ENCODE measurements at places on chromosomes 7 and 10. TPM values are rescaled to one million over a fixed set of nuclear protein-coding genes. Genes with fewer than 3 reads are reported as not detected.

SMARCD3 gene
- 32.0 TPM for total RNA-seq

NPC1L1 gene
- total RNA-seq = not detected

WIPF3 gene
- under 0.01 TPM for total RNA-seq

ACADSB gene
- 4.2 TPM for total RNA-seq

NUTM2E gene
- total RNA-seq = under 0.01 TPM

BEND7 gene
- total RNA-seq = 0.64 TPM

PODXL gene
- total RNA-seq = 17.3 TPM

FZD1 gene
- total RNA-seq = 5.2 TPM

PRRT4 gene
- total RNA-seq = not detected

FRG2B gene
- under 0.01 TPM for total RNA-seq

MEOX2 gene
- total RNA-seq = not detected

DNA sequence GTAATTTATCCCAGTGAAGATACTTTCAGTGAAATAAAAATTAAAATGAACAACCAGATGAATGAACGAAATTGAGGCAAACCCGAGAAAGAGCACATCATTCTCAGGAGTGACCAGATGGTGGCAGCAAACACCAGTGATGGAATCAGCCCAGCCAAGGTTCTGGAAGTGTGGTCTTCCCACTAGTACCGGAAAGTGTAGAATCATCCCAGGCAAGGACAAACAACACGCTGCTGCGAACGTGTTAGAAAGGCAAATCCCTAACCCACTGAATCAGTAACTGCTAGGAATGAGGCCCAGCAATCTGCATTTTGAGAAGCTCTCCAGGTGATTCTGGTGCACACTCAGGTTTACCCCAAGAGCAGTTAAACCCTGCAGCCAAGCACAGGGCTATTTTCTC, 15.5 kb upstream of the SLC18A3 start:
- peak; percentile 66 for DNase-seq

DNA sequence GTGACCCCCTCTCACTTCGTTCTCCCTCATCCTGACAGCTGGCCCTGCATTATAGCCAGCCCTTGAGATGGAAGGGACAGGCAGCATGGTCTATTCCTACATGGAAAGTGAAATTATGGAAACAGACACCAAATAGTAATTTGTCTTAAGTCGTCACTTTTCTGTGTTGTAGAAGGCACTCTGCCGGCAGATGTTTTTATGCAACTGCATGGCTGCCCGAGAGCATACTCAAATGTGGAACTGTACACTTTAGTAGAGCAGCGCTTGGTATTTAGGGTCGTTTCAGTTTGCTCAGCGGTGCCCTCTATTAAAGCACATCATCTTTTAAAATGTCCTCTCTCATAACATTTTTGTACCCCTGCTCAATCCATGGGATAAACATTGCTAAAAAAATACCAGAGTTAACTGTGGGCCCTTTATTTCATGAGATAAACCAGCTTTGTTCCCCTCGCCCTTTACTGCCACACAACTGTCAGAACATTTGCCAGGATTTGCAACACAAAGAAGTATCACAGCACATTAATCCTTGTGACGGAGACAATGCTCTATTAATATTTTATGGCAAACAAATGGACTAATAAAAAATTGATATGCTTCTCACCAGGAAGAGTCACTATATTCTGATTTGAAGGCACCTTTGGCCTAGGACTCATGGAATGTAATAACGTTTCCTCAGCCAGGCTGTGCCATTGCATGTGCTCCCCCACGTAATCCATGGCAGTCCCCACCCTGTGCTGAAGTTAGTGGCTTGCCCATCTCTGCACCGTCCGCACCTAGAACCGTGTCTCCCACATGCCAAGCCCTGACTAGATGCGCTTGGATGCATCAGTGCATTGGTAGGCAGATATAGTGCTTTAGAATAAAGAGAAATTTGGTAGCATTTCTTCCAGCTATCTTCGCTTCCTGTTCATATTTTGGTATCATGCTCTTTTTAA, 221.3 kb downstream of the PAXIP1 start:
- DNase-seq = no peak

- DNase-seq = no peak
Measured at GRCh38 chr7:101303102-101303701, 18.4 kb downstream of the IFT22 start.

DNA sequence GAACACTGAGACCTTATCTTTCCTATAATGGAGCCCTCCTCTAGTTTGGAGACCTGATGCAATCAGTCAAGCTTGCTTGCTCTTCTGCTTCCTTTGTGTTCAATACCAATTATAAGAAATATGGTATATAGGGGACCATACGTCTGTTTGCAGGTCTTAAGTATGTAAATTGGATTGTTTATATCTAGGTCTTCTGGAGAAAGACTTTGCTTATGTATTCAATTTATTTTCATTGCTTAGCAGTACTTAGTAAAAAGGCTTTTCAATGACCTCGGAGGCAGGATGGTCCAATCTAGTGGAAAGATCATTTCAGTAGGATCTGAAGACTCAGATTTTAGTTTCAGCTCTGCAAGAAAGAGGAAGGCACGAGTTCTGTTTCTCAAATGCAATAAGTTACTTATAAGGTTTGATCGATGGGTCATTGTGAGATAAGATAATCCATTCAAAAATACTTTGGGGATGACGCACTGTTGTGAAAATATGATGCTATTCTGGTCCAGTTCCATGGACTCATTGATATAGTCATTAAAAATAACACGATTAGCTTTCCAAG, 571.6 kb downstream of the SH2D4B start:
- no peak for DNase-seq

GRCh38 chr10:130062201-130062600, 48.4 kb downstream of the C10orf143 start:
- DNase-seq = no peak

GRCh38 chr7:134900166-134900982, 85.9 kb upstream of the AGBL3 start:
- DNase-seq = no peak

GRCh38 chr7:33870120-33870519, 35.2 kb upstream of the BMPER start:
- peak; percentile 67 for DNase-seq

DNA sequence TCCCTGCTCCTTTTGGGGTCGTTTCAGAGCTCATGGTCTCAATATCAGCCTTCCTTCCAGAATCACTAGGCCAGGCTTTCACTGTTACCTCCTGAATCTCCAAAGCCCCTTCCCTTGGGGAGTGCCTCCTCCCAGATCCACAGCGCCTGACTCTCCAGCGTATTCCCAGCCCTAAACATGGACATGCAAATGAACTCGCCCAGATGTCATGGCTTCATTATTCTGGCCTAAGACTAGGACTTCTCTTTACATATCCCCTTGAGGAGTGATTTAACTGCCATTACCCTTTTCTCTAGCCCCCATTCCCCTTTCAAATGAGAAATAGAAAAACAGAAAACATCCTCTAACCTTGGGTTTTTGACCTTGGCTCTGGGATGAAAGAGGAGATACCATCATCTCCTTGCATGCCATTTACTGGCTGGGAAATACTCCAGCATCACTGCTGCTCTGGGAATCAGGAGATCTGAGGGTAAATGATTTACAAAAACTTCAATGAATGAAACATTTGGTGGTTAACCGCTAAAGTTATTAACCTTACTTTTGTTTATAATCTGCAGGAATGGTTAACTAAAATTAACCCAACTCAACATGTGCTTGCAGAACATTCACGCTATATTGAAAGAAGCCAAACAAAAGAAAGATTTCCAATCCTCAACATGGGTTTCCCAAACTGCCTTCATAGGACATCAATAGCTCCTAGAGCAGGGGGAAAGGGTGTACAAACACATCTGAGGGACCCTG, 37.0 kb downstream of the FAM171A1 start:
- peak; percentile 53 for DNase-seq

GRCh38 chr7:99990460-99990852, 14.6 kb upstream of the AZGP1 start:
- no peak for DNase-seq

DNA sequence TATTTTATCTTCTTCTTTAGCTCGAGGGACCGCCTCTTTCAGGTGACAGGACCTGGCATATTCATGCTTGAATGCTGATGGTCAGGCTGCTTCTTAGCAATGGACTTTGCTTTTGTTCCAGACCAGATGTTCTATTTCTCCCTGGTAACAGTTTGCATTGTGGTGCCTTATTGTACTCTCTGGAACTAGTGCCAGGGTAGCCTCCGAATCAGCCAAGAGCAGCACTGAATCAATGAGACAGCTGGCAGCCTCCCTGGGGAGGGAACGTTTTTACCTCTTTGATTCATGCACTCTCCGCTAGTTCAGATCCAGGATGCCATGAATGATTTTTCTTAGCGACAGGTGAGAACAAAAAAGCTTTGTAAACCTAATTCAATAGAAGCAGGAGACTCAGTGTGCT, 54.1 kb upstream of the NXPH1 start:
- no peak for DNase-seq

DNA sequence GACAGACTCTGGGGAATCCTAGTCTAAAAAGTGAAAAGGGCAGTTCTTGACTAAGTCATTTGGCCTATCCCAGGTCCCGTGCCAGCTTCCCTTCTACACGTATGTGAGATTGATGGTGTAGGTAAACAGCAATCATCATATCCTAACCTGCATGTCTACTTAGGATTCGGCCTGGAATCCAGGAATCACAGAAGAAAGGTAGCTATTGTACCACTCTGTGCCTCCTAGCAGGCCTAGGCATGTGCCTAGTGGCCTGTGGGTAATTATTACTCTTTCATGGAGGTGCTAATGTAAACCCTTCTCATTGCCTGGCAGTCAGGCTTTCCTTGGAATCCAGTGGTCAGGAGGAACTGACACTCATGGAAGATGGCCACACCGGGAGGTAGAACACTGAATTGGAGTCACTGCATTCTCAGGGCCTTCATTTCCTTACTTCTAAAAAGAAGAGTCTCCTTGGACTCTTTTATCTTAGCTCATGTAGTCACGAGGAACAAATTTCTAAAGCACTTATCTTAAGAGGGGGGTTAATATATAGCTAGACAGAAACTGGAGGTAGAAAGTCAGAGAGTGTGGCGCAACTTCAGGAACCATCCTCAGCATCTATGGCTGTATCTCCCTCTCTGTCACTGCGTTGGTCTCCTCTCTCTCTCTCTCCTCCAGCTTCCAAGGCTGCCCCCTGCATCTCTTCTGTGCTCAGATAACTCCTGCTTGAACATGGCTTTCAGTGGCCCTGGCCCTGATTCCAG, 122.5 kb downstream of the C1GALT1 start:
- no peak for DNase-seq

DNA sequence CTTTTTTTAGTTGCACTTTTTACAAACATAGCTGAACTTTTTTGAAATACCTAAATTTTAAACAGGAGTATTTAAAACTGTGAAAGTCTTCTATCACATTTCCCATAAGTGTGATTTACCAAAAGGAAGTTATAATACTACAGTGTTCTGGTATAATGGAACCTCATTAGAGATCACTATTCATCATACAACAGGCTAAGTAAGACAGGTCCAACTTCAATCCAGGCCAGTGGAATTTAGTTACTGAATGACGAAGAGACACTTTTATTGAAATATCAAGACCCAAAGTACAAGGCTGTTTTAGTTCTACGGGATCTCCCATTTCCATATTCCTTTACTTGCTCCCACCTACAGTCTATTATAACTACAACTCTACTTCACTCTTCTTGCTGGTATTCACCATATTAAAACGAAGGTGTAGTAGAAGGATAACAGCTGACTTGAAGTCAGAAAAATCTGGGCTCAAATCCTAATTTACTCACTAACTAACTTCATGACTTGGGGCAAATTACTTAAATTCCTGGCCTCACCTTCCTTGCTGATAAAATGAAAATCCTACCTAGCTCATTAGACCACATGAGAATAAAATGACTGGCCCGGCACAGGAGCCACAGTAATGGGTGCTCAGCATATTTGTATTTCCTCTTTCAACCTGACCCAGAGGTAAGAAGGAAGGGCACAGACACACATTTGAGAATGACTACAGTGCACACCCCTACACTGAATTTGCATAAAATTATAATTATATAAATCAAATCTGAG, 21.6 kb downstream of the GPAM start:
- DNase-seq = no peak

DNA sequence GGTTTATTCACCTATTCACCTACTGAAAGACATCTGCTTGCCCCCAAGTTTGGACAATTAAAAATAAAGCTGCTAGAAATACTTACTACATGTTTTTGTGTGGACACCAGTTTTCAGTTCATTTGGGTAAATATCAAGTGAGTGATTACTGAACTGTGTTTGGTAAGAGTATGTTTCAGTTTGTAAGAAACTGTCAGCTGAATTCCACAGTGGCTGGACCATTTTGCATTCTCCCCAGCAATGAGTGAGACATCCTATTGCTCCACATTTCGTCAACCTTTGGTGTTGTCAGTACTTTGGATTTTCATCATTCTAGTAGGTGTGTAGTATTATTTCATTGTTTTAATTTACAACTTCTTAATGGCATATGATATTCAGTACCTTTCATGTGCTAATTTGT, 17.4 kb upstream of the IKZF1 start:
- no peak for DNase-seq

GRCh38 chr7:150406567-150407421, 27.7 kb downstream of the ZNF775 start:
- peak; percentile 72 for DNase-seq

GRCh38 chr7:19378345-19378714, 233.1 kb upstream of the FERD3L start:
- DNase-seq = no peak

GRCh38 chr10:84946904-84947303, 618.5 kb downstream of the CCSER2 start:
- DNase-seq = no peak

- DNase-seq = no peak
Measured at GRCh38 chr7:69147631-69148030, 450.6 kb upstream of the AUTS2 start.

DNA sequence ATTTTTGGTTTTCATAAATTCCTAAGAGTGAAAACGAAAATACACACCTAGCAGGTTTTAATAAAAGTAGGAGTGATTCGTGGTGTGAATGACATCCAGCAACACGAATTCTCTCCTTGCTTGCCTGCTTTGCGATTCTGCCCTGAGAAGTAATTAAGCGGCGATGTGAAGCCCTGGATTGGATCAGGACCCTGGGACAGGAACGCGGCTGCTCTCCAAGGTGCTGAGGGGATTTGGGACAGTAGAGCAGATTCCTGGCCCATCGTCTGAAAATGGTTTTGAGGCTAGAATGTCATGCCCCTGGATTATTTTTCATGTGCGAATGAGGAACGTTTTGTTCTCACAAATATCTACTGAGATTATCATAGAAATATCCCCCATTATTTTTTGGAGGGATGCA, 7.8 kb downstream of the NPS start:
- DNase-seq = peak; percentile 12

DNA sequence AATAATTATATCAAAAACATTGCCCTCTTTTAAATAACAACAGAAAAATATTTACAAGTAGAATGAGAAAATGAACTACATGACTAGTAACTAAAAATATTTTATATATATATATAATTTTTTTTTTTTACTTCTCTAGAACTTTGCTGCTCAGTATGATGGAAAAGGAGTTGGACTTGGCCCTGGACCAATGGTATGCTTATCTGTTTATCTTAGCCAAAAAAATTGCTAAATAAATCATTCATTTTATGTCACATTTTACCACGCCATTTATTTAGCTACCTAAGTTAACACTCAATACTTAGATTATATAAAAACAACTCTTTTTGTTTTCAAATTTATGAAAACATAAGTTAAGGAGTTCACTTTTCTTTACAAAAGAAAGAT, 6.7 kb downstream of the COL1A2 start:
- DNase-seq = no peak

- DNase-seq = no peak
Measured at GRCh38 chr7:112019932-112020331, 186.3 kb downstream of the DOCK4 start.

- DNase-seq = no peak
Measured at GRCh38 chr7:4893929-4894475, 10.5 kb upstream of the RADIL start.

All from fibroblast of villous mesenchyme (primary cell).